ENCODE measurements at places on chromosomes 2 and 18.

- no peak for DNase-seq
Measured at GRCh38 chr2:60496475-60496874, 57.0 kb downstream of the BCL11A start.

DNA sequence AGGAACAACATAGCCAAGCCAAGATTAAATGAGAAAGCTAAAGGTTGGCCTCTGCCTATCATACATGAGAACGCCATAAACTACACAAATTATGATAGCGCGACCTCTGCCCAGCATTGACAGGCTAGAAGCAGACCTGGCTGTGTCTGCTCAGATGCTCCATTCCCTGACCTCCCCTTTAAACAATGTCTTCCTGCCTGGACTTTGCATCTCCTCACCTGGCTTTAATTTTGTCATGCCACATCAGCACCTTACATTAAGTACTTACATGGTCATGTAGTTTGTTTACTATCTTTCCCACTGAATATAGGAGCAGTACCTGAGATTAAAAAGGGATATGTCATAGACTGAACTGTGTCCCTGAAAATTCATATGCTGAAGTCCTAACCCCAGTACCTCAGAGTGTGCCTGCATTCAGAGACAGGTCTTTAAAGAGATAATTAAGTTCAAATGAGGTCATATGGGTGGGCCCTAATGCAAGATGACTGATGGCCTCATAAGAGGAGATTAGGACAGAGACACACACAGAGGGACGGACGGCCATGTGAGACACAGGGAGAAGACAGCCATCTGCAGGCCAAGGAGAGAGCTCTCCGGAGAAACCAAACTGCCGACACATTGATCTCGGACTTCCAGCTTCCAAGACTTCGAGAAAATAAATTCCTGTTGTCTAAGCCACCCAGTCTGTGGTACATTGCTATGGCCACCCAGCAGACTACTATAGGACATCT is 103.7 kb downstream of the BIN1 start:
- DNase-seq: no peak

DNA sequence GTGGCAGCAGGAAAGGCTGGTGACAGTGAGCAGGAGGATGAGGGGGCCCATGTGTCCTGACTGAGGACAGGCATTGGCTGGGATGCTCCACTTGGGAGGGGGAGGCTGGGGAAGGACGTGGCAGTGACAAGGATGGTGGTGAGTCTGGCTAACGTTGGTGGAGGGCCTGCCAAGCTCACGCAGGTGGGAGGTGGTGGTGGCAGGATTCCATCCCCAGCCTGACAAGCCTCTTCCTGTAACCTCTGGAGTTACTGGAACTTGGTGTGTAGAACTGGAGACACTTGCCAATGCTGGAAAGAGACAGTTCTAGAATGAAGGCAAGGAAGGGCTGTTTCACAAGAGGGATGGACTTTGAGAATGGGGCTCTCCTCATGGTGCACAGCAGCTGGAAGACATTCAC is 8.2 kb downstream of the PROM2 start:
- DNase-seq: no peak

- no peak for DNase-seq
Measured at GRCh38 chr2:96412307-96413258, 77.0 kb downstream of the NCAPH start.

GRCh38 chr18:34993289-34993688 is 47.9 kb upstream of the MAPRE2 start:
- DNase-seq: no peak

DNA sequence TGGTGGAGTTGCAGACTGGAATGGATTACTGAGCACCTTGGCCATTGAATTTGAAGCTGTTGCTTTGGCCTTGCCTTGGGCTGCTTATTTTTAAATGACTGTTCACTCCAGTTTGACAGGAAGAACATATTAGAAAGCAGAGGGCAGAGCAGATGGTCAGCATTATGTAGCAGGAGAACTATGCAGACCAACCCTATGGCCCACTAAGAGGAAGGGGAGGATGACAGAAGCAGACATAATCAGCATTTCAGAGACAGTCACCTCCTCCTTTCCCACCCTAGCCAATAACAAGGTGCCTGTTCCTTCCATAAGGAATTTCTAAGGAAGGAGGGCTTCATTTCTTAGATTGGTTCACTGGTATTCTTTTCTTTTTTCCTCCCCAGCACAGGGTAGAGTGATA is 2.4 kb downstream of the CHRNA1 start:
- no peak for DNase-seq

DNA sequence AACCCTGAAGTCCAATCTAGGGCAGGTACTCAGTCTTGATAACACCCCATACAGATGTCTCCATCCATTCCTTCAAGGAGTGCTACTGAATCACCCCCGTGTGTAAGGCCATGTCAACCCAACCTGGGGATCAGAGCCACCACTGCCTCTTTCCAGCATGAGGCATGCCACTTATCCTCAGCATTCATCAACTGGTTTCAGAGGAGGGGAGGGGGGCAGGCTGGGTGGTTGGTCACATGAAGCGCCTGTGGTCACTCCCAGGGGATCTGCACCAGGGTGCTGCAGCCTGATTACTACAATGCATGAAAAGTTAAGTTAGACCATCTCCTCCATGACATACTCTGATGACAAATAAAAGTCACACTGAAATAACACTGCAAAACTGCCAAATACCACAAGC is 65.0 kb downstream of the UXS1 start:
- DNase-seq: no peak

DNA sequence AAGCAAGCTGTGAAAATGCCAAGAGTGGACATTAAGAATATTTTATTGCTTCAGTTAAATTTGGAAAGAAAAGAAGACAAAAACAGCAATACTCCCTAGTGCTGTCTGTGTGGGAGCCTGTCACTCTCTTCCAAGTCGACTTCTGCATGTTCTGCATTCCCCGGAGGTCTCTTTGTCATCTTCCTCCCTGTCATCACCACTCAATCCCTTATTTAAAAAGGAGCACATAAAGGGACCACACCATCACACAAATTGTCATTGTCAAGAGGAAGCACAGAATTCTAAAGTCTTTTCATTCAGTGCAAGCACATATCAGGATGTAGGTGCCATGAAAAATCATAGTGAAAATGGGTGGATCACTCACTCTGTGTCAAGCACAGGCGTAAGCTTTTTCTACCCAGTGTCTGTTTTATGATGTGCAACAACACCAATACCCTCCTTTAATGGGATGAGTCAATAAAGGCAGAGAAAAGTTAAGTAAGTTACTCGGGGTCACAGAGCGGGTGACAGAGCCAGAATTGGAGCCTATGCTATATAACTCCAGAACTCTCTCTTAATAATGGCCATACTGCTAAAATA is 222.4 kb upstream of the HNMT start:
- no peak for DNase-seq

- no peak for DNase-seq
Measured at GRCh38 chr18:23493654-23494053, 9.7 kb upstream of the RMC1 start.

DNA sequence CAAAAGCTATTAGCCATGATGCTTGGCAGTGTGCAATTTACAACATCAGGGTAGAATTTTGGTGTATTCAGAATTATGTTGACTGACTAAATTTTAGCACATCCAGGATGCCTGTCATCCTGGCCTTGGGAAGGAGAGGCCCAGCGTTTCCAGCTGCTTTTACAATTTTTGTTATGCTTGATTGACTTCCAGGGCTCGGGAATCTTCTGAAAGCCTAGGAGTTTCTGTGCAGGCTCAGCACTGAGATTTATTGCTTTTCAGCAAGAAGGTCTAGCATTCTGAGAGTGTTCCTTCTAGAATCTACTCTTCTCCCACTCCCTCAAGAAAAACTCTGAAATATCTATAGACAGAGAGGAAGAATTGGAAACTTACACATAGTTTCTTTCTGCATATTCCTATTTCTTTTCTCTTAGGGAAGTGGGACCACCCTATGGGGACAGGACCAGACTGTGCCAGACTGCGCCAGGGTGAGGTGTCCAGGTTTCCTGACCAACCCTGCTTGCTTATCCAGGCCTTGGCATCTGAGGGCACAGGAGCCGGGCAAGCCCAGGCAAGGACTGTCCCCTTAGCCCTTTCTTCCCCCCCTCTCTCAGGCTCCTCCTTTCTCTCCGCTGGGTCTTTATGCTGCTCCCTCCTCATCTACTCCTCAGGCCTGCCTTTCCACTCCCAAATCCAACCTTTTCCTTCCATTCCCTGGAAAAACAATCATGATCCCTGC is 26.9 kb downstream of the MAIP1 start:
- no peak for DNase-seq

GRCh38 chr2:229870903-229871656 is 50.7 kb downstream of the TRIP12 start:
- no peak for DNase-seq

DNA sequence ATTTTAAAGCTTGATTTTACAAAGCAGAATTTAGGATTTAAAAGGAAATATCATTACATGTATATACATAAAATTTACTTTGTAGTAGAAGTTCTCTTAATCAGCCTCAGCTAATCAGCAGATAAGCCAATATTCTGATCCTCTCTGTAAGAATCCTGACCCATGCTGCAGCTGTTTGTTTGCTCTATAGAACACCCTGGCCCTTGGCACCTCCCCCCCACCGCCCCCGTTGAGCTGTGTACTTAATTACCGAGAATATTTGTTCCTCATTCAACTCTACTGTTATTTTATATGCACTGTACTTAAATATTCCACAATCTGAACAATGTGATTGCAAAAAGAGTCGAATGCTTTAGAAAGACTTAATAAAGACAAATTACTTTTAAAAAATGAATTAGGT is 98.0 kb downstream of the EVA1A start:
- DNase-seq: no peak

- no peak for DNase-seq
Measured at GRCh38 chr2:68689553-68690537, 44.8 kb upstream of the ARHGAP25 start.

GRCh38 chr2:236676136-236676873 is 106.7 kb downstream of the ACKR3 start:
- DNase-seq: no peak

- DNase-seq: no peak
Measured at GRCh38 chr18:67577386-67577785, 60.9 kb upstream of the DSEL start.

GRCh38 chr2:191782351-191782750 is 64.5 kb downstream of the CAVIN2 start:
- no peak for DNase-seq

DNA sequence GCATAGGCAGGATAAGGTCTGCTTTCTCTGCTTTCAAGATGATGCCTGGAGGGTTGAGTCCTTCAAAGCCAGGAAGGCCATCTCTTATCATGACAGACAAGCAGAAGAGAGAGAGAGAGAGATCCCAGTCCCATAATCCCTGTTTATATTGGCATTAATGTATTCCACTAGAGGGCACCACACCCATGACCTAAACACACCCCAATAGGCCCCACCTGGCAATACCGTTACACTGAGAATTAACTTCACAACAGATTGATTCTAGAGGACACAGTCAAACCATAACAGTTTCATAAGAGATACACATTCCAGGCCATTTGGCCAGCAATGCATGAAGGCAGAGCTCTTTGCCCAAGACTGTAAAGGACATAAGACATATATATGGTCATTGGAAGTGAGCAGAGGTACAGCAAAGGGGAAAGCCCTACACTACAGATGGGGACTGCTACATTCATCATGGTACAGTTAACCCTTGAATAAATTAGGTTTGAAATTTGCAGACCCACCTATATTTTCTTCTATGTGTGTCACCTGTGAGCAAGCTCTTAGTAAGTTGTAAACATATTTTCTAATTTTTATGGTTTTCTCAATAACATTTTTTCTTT is 1516.1 kb downstream of the RPIA start:
- DNase-seq: no peak

DNA sequence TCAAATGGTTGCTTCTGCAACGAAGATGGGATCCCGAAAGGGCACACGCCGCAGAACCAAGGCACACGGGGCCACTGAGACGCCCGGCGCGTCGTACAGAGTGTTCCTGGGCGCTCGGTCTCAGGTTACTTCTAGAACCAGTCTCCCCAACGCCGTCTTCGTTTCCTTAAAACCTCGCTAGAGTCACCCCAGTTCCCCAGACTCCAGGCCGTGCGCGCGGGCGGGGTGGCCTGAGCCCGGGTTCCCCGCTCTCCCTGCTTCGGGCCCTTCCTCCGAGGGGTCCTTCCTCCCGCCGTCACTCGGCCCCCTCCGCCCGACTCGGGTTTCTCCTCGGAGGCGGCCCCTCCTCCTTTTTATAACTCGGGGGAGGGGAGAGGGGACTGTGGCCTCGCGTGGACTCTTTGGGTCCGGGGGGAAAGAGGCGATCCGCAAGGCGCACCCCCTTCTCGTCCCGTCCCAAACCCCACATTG is 774 bp upstream of the FZD7 start:
- DNase-seq: peak; percentile 31

DNA sequence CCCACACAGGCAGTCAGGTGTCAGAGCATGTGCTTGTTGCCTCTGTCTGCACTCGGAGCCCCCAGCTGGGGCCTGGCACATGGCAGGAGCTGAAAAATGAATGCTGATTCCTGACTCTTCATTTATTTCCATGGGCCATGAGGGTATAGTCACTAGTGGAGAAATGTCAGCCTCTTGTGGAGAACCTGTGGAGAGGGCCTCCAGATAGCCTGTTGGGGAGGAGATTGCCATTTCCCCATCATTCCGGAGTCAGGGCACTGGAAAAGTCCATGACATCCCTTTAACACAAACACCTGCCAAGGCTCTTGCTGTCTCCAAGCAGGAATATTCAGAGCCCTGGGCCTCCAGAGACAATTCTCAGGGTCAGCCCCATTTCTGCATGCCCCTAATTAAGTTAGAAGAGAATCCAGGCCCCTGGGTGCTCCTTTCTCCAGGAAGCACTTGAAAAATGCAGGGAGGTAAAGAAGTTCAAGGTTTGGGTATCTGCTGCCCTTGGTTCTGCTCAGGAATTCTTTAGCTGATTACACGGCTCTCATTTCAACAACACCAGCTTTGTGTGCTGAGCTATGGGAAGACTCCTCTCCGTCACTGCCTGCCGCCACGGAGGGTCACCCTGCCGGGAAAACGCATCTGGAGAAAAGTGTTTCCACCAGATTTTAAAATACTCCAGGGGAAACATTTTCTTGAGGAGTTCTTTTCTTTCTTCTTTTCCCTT is 311.3 kb downstream of the MYCN start:
- no peak for DNase-seq

- no peak for DNase-seq
Measured at GRCh38 chr2:191501561-191502168, 176.3 kb upstream of the NABP1 start.

GRCh38 chr2:79155826-79156476 is 3.6 kb downstream of the REG3A start:
- no peak for DNase-seq

DNA sequence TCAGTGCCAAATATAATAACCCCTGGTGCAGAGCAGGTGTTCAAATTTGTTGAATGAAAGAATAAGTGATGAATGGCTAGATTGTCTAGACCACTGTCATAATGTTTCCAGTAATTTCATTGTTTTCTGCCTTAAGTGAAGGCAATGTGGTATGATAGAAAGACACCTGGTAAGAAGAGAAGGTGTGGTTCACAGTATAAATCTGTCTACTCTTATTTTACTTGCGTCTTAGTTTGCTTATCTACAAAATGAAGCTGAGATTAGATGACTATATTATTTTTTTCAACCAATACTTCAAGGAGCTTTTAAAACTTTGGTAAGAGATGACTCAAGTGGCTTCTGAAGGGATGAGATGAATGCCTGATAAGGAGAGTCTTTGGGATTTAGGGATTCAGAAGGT is 788.4 kb downstream of the EPHA4 start:
- no peak for DNase-seq

GRCh38 chr2:54813584-54813983 is 90.1 kb downstream of the EML6 start:
- DNase-seq: no peak
